ENCODE measurements at places on chromosomes 5 and 9.
A peak's percentile ranks its signal among the peaks of the same experiment; 100 is the strongest.

- peak; percentile 39 for DNase-seq
These were observed 733 bp downstream of the HSPA4 start for GRCh38 chr5:133052317-133053175.

GRCh38 chr5:94240134-94240533, 378.3 kb downstream of the KIAA0825 start:
- no peak for DNase-seq

DNA sequence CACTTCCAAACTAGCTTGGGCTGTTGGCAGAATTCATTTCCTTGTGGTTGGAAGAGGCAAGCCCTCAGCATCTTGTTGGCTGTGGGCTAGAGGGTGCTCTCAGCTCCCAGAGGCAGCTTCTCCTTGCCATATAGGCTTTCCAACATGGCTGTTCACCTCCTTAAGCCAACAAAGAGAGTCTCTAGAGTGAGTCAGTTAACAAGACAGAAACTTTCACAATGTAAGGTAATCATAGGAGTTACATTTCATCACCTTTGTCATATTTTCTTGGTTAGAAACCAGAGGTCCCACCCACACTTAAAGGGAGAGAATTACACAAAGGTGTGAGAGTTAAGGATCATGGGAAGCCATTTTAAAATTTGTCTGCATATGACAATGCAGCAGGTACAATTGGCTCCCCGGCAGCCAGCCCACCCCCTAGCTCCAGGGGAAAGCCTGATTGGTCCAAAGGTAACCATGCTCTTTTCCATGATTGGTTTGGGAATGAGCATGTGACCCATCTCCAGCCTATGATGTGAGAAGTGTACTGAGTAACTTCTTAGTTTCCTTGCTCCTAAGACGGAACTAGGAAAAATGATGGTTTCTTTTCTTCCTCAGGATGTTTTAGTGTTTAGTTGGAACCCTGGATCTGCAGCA, 109.8 kb upstream of the MSX2 start:
- no peak for DNase-seq

GRCh38 chr9:19283072-19283710, 52.7 kb downstream of the DENND4C start:
- no peak for DNase-seq

- DNase-seq = no peak
These were observed 274.9 kb downstream of the EFNA5 start for GRCh38 chr5:107395632-107396350.

DNA sequence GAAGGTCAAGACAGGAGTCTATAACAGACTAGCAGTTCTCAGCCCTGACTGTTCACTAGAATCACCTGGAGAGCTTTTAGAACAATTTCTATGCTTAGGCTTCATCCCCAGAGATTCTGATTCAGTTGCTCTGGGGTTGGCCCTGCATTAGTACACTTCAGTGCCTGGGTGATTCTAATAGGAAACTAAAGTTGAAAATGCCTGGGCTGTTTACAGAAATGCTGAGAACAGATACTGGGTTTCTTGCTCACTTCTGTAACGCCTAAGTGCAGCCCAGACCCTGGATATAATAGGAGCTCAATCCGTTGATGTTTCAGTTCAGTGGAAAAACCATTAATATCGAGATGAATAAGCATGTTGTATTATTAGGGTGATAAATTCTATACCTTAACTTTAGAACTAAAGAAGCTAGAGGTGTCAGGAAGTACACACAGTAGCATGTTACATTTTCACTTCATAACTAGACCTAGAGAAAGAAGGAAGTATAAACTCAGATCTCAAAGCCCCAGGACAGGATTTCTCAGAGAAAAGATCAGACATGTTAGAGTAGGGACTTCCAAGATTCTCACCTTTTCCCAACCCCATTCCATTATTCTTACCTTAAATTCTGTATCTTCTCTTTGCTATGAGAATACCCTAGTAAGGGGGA, 20.4 kb downstream of the HAVCR2 start:
- DNase-seq = no peak

GRCh38 chr9:136526625-136527066, 19.2 kb downstream of the NOTCH1 start:
- DNase-seq = no peak

DNA sequence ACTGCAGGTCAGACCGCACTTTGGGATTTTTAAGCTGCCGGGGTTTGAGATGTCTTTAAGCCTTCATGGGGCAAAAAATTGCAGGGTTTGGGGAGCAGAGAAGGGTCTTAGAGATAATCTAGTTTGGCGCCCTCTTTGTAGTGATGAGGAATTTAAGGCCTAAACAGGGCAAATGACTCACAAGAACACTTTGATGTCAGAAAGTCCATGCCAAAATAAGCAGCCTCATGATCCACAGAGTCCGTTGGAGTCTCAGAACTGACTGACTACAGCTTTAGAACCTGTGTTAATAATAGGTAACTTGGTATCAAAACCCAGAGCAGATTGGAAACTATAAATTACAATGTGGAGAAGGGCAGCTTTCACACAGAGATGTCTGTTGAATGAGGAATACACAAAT, 35.9 kb upstream of the PTGS1 start:
- no peak for DNase-seq

- DNase-seq = peak; percentile 40
These were observed 69.2 kb upstream of the MYO10 start for GRCh38 chr5:17005107-17005828.

DNA sequence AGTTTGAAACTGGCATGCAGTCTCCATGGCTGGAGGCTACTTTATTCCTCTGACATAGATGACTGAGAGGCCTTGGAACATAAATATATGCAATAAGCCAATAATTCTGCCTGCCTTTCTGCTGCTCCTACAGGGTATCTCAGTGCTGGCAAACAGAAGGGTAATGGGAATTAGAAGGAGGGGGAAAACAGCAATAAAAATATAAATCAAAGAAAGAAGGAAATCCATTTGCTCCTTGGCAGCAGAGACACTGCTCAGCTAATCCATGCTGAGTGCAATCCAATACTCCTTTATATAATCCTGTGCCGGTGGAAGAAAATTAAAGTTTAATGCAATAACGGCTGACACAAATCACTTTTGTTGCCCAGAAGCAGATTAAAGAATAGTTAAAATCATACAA, 478.9 kb downstream of the SPATA31D1 start:
- DNase-seq = no peak

DNA sequence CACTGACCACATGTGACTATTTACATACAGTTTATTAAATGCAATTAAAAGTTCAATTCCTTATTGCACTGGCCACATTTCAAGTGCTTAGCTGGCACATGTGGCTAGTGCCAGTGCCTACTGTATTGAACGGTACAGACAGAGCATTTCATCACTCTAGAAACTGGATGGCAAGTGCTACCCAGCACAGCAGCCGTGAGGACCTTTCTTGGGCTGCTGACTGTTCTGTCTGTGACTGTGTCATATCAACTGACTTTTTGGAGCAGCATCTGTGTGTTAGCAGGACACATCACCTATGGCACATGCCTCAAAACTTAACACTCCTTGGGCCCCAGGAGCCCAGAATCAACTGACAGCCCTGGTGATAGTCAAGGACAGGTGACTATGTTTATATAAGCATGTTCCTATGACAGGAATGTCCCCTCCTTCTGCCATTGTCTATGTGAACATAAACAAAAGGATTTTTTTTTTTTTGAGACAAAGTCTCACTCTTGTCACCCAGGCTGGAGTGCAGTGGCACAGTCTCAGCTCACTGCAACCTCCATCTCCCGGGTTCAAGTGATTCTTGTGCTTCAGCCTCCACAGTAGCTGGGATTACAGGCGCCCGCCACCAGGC, 8.9 kb downstream of the IRF1 start:
- no peak for DNase-seq

- DNase-seq = no peak
These were observed 50.2 kb upstream of the KCNMB1 start for GRCh38 chr5:170439223-170439943.

- no peak for DNase-seq
These were observed 29.2 kb downstream of the LHX3 start for GRCh38 chr9:136175616-136176197.

DNA sequence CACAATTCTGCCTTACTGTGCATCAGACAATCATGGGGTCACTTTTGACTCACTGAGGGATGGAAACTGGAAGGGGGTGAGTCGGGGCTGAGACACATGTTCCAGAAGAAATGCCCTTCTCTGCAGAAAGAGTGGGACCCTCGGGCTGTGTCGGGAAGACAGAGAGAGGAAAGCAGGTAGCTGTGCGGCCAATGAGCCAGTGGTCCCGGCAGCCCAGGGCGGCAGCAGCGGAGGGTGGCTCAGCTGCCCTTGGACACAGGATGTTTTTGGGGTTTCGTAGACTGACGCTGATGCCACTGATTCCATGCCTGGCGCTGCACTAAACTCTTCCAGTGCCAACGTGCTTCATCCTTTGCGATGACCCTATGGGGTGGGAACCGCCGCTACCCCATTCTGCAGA, 78.4 kb upstream of the PPP1R26 start:
- no peak for DNase-seq

GRCh38 chr5:113663879-113664541, 150.5 kb downstream of the YTHDC2 start:
- DNase-seq = peak; percentile 27

DNA sequence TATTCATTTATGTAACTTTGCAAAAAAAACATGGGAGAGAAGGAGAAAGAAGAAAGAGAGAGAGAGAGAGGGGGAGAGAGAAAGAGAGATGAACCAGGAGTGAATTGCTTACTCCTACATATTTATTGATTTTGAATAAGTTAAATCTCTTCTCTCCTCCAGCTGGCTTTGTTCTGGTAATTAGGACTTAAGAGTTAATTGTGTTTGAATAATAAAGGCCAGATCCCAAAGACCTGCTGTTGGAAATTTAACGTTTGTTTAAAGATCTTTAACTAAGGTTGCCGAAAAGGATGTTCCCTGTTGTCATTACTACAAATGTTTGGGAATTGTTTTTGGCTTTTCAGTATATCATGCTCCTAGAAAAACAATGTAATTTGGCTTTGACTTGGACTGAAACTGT, 473.0 kb downstream of the TUSC1 start:
- no peak for DNase-seq

- peak; percentile 42 for DNase-seq
These were observed 41.6 kb upstream of the MROH2B start for GRCh38 chr5:41112486-41113455.
